Testis (tissue), 5 donors: ENCODE measurements at places on chromosomes 4 and X.

GRCh38 chr4:26261405-26261804, 59.4 kb upstream of the RBPJ start:
- no peak for DNase-seq

- DNase-seq: no peak
Measured at GRCh38 chr4:71269233-71269632, 69.6 kb upstream of the SLC4A4 start.

- no peak for DNase-seq
Measured at GRCh38 chrX:10555846-10556245, 64.5 kb downstream of the MID1 start.

DNA sequence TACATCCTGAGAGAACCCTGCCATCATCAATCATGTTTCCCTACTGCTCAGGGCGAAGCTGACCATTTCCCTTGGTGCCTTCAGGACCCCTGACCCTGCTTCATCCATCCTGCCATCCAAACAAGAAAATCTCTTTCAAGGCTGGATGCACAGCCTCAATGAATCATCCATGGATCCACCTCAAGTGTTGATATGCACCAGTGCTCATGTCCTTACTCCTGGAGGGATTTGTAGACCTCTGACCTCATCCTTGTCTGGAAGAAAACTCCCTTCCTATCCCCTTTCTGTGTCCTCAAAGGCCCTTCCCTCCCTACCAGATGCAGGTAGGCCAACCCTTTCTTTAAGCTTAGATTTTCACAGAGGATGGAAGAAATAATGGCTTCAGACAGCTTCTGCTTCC, 24.6 kb downstream of the BEX3 start:
- DNase-seq: no peak

- DNase-seq: no peak
Measured at GRCh38 chrX:86148594-86148993, 343 bp downstream of the DACH2 start.

- no peak for DNase-seq
Measured at GRCh38 chrX:111090458-111090857, 5.5 kb upstream of the PAK3 start.

- no peak for DNase-seq
Measured at GRCh38 chr4:81914623-81915022, 442.9 kb upstream of the RASGEF1B start.
